ENCODE measurements at places on chromosomes 4 and X.

DNA sequence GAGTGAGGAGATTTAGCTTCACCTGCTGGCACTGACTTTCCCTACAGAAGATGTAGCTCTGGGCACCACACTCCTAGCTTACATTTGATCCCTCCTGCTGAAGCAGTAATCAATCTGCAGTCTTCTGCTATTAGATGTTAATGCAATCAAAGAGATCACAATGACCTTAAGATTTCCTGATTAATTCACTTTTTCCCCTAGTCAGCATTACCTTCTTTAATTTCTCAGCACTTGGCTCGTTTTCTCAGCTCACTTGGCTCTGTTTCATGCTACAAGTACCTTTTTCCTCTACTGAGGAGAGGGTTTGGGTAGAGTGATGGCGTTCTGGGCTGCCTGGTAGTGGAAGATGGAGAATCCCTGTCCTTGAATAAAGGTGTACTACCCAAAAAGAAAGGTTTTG, 113.0 kb upstream of the PAK3 start:
- no peak for DNase-seq

DNA sequence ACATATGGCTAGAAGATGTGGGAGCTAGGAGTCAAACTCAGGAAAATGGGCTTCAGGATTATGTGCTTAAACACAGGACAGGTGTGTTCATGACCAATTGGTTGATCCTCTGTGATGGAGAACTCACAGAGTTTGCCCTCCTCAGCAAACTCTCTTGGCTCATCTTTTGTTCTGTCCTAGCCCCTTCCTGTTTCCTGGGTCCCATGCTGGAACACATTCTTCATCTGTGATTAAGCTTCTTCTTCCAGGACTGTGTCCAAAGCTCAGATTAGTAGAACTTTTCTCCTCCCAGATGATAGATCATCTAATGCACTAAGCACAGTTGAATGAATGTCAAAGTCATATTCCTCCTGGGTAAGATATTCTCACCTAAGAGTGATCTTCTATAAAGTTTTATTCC, 38.8 kb upstream of the TCEANC start:
- DNase-seq = no peak

DNA sequence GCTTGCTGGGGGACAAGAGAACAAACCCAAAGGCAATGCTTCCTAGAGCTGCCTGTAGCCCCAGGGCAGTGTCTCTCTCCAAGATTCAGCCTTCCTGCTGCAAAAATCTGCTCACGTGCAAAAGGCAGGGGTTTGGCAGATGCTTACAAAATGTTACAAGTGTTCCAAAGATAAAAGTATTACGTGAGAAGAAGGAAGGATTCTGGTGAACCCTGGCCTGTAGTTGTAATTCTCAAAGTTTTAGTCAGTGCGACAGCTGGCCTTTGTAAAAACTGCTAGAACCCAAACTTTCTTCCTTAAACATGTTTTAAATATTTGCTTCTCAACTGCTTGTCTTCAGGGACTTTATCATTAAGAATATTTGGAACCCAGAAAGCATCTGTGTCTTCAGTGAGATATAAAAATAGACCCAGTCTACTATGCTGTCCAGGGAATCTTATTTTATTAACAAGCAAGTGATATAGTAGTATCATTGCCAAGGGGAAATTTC, 232.3 kb downstream of the FRMPD4 start:
- no peak for DNase-seq

DNA sequence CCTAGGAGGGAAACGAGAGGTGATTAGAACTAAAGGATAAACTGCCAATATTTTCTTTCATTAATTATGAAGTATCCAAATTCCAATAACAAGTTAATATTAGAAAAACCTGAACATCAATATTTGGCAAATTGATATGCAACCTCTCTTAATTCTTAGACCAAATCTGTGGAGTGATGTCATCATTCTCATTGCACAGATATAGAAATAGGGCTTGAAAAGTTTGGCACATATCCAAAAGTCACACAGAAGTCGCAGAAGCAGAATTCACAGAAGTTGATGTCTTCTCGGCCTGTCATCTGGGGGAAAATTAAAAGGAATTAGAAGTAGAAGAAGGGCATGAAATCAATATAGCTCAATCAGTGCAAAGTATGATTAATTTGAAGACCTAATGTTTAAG, 36.9 kb downstream of the ENPEP start:
- DNase-seq = no peak

GRCh38 chrX:53654376-53654775, 32.1 kb downstream of the HUWE1 start:
- no peak for DNase-seq

DNA sequence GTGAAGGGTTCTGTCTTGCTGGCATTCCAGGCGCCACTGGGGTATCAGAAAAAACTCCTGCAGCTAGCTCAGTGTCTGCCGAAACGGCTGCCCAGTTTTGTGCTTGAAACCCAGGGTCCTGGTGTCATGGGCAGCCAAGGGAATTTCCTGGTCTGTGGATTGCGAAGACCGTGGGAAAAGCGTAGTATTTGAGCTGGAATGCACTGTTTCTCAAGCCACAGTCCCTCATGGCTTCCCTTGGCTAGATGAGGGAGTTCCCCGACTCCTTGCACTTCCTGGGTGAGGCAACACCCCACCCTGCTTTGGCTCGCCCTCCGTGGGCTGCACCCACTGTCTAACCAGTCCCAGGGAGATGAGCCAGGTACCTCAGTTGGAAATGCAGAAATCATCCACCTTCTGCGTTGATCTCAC, 40.1 kb downstream of the NOP14 start:
- DNase-seq = no peak

GRCh38 chrX:152884171-152884570, 13.7 kb upstream of the ZNF185 start:
- no peak for DNase-seq

DNA sequence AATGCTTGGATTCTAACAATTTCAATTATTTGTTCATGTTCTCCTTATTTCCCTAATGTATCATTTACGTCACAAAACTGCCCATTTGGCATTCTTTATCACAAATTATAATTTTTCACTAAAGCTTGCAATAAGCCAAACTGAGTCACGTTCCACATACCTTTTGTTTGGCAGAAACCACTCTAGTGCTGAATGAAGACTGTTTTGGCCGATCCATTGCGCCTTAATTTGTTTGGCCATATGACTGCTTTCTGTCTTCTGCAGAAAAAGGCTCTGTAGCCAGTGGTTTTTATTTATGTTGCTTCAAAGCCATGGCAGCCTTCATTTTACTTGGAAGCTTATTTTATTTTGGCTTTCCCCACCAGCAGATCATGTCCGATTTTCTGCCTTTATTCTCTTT, 184.4 kb upstream of the HAND2 start:
- no peak for DNase-seq

DNA sequence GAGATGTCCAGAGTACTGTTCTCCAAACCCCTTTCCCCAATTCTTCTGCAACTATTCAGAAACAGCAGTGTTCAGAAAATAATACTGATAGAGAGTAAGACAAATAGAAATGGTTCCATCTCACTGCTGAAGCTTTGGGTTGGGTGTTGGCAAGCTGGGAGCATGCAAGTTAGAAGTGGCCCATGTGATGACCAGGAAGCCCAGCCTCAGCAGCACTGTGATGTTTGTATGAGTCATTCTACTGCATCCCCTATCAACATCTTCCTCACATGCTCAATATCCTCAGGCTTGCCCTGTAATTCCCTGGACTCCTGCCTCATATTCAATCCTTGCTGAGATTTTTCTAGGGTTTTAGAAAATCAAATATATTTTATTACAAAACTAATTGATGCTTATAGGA, 96.5 kb downstream of the CHRDL1 start:
- no peak for DNase-seq

GRCh38 chr4:151325949-151326246, 493 bp upstream of the SH3D19 start:
- no peak for DNase-seq

- DNase-seq = no peak
These were observed 10.2 kb upstream of the KCNE5 start for GRCh38 chrX:109635146-109635545.

GRCh38 chr4:114495471-114495928, 103.1 kb upstream of the UGT8 start:
- no peak for DNase-seq

DNA sequence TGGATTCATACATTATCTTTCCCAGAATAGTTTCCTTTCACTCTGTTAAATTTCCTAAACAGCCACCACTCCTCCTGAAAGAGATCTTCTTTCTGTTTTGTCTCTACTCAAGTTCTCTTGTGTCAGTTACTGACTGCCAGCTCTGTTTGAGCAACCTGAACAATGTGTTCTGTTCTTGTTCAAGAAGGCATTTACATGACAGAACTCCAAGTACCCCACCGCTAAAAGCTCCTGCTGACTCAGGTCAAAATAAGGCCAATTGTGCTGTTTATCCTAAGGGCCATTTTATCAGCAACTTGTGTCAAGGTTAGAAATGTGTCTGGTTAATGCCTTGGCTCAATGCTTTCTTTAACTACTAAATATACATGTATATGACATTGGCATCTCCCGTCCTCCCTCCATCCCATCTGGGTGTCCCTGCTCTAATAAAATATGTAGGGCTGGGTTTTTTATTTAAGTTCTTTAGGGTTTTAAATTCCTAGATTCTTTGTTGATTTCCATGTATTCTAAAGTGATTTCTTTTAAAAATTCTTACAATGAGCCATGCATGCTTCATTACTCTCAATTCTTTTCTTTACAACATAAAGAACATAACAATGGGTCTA, 144.3 kb upstream of the PAQR3 start:
- DNase-seq = no peak

DNA sequence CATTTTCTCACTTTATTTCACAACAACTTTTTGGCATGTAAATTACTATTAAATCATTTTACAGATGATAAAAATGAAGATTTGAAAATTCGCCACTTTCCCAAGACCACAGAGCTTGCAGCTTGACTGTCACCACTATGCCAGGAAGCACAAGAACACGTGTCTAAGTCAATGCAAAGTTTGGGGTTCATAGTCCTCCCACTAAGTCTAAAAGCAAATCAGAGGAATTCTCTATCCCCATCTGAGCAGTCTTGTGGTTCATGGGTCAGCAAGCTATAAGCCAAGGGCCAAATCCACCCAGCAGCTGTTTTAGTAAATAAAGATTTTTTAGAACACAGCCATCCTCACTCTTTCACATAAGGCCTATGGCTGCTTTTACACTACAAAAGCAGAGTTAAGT, 833.3 kb upstream of the INTU start:
- no peak for DNase-seq

- DNase-seq = no peak
These were observed 1.6 kb downstream of the SNX25 start for GRCh38 chr4:185211035-185211434.

- DNase-seq = no peak
These were observed 1.0 kb downstream of the IDUA start for GRCh38 chr4:987624-988513.

DNA sequence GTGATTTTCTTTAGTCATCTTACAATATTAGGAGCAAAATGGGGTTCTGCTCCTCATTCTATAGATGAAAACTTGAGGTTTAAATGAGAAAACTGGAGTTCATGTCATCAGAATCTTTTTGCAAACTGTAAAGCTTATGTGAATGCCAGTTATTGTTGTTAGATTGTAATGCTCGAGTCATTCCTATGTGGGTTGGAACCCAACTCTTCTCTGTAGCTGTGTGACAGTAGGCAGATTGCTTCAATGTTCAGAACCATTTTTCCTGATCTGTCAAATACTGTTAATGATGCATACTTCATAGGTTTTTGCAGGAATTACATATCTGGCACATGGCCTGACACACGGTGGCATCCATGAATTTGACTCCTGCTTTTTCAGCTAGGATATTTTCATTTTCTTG, 178.9 kb downstream of the RAPGEF2 start:
- DNase-seq = no peak

DNA sequence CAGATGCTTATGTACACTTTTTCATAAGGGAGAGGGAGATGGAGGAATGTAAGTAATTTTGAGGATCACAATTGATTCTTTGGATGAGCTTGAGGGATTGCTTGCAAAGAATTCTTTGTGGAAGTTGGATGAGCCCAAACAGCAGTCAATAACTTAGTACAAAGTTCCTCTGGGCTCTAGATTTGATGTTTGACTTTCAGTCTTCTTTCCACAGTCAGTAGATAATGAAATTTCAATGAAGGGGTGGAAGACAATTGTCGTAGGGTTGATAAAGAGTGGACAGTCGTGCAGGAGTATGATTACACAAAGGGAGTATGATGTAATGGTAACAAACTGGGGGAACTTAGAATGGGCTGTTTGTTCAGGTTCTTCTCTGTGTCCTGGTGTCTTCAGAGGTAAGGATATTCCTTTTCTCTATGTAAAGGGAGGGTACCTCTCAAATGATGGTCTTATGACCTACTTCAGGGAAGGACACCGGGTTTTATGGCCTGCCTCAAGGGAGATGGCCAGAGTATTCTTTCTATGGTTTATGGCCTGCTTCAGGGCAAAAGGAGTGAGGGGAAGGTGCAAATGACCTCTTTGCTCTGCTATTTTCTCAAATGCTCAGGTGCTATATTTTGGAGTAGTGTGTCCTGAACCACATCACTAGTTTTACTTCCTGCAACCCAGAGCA, 1.7 kb upstream of the ABRAXAS1 start:
- no peak for DNase-seq

DNA sequence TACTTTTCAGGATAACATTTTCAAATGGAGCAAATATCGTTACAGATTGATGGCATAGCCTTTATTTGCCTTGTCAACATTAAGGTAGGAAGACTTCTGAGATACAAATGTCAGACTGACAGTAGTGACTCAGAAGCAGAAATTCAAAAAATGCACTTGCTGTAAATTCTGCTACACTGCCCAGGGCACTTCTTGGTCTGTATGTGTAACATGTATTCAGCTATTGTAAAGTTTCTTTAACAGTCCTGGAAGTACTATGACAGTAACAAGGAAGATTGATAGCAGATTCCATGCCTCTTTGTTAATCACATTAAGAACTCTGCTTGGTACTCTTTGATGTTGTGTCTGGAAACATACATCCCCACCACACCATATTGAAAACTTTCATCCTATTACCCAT, 69.6 kb upstream of the PCDH18 start:
- DNase-seq = no peak
